ENCODE measurements at places on chromosomes 12 and 14.

DNA sequence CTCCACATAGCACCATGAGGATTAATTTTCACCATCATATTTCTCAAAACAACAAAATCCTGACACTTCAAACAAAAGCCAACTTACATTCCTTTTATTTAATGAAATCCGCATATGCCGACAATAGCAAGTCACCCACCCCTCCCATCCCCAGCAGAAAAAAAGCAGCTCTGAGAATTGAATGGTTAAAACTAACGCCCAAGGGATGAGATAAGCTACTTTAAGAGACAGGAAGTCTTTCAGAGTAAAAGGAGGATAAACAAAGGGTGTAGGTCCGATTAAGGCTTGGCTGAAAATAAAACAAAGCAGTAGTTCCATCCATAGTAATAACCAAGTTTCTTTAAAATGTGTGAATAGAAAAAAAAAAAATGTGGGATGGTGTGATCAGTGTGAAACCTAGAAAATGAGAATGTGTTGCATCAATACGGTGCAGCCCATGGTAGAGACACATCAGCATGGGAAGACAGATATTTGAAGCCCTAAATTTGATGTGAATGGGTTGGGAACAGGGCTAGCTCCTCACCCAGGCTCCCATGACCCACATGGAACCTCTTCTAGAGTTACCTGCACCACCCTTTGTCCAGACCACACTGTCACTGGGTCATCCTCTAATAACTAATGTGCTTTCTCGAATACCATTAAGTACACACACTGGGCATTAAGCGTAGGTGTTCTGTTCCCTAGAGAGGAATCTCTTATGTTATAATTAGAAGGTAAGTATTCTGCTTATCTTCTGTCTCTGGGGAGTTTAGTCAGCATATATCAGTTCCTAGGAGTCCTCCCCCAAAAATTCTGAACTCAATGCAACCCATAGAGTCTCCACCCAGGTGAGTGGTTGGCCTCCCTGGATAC, 31.7 kb downstream of the RTRAF start:
- DNase-seq = no peak

- DNase-seq = no peak
Measured at GRCh38 chr12:117069101-117069797, 30.0 kb downstream of the TESC start.

DNA sequence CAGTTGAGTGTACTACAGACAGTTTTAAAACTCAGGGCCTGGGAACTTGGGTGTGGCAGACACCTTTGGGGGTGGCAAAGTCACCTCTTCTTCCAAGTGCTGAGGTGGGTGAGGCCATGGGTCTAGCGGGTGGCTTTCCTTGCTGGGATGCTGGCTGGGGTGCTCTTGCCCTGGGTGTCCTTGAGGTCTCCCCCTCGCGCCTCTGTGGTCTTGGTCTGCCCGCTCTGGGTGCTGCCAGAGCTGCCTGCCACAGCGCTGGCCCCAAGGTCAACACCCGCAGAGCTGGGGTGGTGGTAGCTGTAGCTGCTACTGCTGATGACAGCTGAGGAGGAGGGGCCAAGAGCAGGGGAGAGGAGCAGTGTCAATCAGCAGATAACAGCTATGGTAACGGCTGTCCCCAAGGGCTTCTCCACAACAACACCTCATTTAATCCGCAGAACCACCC, 6.8 kb downstream of the KRT74 start:
- DNase-seq = no peak

DNA sequence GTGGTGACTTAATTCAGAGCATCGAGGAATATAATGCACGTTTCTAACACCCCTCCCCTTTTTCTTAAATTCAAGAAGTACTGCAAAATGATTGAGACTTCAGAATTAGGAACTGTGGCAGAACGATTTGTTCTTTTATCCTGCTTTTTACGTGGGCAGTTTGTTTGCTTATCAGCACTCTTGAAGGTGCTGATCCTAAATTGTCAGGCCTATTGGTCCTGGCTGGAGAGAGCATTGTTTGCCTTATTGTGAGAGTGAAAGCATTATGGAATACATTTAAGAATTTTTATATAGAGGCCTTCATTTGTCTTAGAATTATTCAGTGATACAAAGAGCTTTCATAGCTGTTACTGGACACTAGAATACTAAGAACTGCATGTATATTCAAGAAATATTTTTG, 59.1 kb downstream of the TMTC2 start:
- DNase-seq = no peak

GRCh38 chr14:37512173-37512572, 82.9 kb downstream of the FOXA1 start:
- no peak for DNase-seq
